ENCODE measurements at places on chromosomes 5 and 9.

DNA sequence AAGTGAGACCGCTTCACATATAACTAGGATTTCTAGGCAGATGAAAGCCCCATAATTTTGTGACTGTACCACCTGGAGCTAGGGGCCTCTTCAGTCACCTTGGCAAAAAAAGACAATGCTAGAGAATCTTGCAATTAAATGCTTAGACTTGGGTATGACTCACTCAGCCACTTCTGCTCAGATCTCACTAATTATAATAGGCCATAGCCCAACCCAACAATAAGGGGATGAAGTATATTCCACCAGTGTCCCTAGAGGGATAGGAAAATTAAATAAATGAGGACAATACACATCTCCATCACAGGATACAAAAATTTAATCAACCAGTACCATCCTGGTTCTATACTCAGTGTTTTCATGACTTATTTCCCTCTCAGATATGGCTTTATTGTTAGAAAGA lies 1079.9 kb upstream of the C9orf72 start:
- DNase-seq, result no peak

GRCh38 chr9:89655990-89656657 lies 51.3 kb downstream of the GADD45G start:
- DNase-seq, result no peak

GRCh38 chr9:130030651-130031127 lies 12.3 kb downstream of the FNBP1 start:
- DNase-seq, result no peak

DNA sequence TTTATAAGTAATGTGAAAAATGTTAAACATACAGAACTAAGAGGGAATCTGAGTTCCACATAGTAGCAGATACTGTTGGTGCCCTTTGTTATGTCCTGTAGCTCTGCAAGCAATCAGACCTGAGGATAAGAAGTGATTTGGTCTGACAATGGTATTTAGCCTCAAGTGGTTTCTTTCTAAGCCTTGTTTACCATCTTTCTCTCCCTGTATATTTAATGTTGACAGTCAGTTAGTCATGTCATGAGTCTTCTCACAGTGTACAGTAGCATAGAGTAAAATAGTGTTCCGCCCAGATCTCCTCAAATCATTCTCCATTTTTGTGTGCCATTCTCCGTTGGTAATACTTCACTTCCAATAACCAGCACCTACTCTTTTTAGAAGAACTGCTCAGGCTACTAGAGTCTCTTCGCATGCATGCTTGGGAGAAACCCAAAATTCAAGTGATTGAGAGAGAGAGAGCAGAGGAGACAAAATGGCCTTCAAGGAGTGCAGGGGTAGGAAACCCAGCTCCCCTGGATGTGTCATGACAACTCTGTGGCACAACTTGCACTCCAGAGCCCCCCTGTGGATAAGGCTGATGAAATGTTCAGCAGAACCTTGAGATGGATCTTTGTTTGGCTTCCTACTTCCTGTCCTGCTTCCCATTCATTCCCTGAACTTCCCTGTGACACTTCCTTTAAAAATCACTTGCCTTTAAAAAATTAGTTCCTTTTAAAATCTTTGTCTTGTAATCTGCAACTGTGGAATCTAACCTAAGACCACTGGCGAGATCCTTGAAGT lies 129.2 kb upstream of the FST start:
- DNase-seq, result no peak

DNA sequence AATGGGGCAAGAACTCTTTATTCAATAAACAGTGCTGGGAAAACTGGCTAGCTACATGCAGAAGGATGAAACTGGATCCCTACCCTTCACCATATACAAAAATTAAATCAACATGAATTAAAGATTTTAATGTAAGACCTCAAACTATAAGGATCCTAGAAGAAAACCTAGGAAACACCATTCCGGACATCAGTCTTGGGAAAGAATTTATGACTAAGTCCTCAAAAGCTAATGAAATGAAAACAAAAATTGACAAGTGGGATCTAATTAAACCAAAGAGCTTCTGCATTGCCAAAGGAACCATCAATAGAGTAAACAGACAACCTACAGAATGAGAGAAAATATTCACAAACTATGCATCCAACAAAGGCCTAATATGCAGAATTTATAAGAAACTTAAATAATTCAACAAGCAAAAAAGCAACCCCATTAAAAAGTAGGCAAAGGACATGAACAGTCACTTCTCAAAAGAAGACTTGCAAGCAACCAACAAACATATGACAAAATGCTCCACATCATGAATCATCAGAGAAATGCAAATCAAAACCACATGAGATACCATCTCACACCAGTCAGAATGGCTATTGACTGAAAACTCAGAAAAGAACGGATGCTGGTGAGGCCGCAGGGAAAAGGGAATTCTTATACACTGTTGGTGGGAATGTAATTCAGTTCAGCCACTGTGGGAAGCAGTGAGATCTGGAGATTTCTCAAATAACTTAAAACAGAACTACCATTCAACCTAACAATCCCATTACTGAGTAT lies 104.3 kb upstream of the MAP3K1 start:
- DNase-seq, result no peak

DNA sequence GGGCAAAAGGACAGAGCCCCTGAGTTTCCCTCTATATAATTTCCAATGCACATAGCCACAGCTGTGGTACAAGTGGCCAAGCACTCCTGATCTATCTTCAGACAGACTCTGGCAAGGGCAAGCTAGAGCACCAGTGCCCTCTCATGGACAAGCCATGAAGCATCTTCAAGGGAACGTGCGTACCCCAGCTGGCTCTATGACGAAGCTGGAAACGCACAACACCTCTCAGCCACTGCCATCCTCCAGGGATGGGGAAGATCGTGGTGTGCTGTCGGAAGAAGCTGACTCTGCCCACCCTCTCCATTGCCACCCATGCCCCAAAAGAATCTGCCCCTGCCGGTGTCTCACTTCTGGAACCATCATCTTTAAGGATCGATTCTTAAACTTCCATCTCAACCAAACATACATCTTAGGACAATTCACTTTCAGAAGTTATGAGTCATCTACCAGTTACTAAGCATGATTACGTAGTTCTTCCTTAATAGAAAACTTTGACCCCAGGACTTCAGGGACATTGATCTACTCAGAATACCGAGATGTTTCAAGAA lies 482.9 kb downstream of the AGTPBP1 start:
- peak; percentile 7 for DNase-seq

DNA sequence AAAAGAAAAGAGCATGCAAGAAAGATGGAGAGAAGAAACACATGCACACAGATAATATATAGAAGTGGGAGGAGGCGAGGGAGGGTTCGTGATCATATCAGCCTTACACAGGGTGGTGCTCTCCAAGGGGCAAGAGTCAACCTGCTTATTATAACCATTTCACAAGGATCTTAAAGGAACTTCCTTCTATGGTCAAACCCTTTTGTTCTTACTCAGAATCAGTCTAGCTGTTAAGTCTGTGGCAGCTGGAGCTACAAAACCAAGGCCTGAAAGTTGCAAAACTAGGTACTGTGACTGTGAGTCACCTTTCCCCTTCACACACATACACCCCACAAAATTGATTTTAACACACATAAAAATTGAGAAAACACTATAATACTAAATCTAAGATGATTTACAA lies 18.5 kb upstream of the ERMP1 start:
- peak; percentile 27 for DNase-seq

DNA sequence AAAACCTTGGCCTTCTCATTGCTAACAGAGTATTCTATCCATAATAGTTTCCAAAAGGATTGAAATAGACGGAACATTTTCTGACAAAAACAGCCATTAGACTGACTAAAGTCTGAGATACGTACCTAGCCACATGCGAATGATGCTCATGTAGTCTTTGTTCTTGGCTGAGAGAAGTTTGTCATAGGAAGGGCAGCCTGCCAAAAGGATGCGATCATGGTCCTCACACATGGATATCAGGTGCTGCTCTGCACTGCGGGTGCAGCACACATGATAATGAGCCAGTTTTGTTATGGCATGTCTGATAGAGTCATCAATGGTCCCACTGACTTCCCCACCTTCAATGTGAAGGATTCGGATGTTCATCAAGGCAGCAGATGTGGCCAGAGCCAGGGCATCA lies 12.3 kb downstream of the GNE start:
- DNase-seq, result no peak

GRCh38 chr5:60332244-60333004 lies 367.5 kb downstream of the DEPDC1B start:
- no peak for DNase-seq

Data from activated T-cell treated with anti-CD3 and anti-CD28 coated beads for 48 hours (primary cell).